ENCODE measurements at places on chromosomes 4 and X.

- DNase-seq, result no peak
Measured at GRCh38 chrX:38558686-38559085, 2.7 kb upstream of the TSPAN7 start.

GRCh38 chrX:41723826-41724225, at the start of gene GPR82:
TSS of gene GPR82 (plus strand) at chrX:41724181. CDS start at chrX:41727027, 2,846 bp downstream.
- DNase-seq, result no peak

DNA sequence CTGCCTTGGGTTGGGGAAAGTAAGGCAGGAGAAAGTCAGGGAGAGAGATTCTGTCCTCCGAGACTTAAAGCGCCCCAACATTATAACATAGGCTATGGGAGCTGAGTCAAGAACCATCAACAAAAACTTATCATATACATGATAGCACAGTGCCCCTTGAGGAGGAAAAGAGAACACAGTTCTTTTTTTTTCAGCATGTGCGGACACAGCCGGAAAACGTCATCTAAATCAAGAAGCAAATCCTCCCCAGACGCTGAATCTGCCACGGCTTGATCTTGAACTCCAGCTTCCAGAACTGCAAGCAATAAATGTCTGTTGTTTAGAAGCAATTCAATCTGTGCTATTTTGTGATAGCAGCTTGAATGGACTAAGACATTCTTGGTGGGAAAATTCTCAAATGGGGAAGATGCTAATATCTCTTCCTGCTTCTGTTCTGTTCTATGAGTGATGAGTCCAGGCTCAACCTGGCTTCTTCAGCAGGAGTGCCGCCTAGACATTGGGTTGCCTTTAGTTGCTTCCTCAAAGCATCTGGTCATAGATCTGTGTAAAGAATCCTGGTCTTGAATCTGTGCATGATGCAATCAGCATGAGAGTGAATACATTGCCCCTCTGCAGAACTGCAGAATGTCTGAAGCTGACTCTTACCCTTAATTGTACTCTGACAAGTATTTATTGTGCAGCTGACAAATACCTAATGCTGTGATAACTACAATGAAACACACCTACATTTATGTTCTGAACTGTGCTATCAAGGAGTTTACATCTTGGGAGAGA, 549.8 kb upstream of the PRKX start:
- DNase-seq, result no peak

- DNase-seq, result no peak
Measured at GRCh38 chr4:1050486-1051213, 39.2 kb downstream of the FGFRL1 start.

DNA sequence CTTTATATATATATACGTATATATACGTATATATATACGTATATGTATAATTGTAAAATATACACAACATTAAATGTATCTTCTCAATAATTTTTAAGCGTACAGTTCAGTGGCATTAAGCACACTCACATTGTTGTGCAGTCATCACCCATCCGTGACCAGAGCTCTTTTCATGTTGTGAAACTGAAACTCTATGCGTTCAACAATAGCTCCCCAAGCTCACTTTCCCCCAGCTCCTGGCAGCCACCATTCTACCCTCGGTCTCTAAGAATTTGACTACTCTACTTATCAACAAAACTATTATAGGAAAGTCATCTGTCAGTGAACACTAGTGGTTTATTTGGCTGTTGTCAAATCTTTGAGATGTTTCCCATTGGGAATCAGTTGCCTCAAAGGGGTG, 621.8 kb upstream of the GALNT7 start:
- DNase-seq, result no peak

DNA sequence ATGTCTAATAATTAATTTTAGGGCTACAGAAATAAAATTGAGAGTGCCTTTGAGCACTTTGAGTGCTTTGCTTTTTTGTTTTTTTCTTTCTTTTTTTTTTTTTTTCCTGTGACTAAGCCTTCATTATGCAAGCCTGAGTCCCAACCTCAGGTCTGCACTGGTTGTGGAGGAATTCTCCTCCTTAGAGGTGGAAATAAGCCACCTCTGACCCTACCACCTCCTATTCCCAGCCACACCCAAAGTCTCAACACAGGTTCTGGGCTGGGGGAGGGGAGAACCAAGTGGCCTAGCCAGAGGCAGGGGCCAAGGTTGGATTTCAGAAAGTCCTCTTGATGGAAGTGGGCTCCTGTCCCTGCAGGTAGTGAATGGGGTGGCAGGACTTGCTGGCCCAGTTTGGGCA, 180.2 kb downstream of the ARAP2 start:
- DNase-seq, result no peak

GRCh38 chr4:110622841-110623717, at the start of gene PITX2:
TSS of gene PITX2 (minus strand) at chr4:110623077. CDS start at chr4:110622460, 617 bp downstream.
- no peak for DNase-seq

DNA sequence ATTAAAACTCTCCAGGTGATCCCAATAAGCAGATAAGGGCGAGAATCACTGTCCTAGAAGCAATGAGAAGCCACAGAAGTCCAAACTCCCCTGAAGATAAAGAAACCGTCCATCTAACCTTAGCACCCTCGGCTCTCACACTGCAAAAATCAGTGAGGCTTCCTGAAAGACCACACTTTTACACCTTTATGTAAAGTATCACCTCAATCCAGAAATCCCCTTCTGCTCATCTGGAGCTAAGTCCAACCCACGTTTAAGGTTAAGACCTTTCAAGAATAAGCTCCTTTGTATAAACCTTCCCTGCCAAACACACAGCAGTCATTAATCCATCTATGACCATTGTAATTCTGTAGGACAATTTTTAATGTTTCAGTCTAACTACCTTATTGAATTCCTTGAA, 41.7 kb downstream of the LIN54 start:
- no peak for DNase-seq

- no peak for DNase-seq
Measured at GRCh38 chr4:174012135-174012885, 271.2 kb downstream of the FBXO8 start.

- DNase-seq, result peak; percentile 69
Measured at GRCh38 chrX:51892921-51893745, at the start of gene MAGED1. TSS of gene MAGED1 (plus strand) at chrX:51893623. CDS start at chrX:51894305, 682 bp downstream.

DNA sequence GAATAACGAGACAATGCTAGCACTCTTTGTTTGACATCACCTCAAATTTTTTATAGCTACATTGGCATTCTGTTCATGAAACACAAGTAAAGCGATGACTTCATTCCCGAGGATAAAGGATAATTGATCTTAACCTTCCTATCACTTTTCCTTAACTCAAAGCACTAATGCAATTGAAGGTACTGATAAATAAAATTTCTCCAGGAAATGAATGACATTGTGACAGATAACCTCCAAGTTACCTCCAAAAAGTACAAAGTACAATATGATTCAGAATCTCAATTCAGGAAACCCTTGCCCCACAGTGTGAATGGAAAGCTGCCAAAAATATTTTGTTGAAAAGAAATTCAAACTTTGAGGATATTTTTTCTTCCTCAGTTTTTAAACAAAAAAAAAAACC, 1.8 kb downstream of the PRSS12 start:
- DNase-seq, result no peak

GRCh38 chr4:150855981-150856510, 159.0 kb downstream of the LRBA start:
- no peak for DNase-seq

DNA sequence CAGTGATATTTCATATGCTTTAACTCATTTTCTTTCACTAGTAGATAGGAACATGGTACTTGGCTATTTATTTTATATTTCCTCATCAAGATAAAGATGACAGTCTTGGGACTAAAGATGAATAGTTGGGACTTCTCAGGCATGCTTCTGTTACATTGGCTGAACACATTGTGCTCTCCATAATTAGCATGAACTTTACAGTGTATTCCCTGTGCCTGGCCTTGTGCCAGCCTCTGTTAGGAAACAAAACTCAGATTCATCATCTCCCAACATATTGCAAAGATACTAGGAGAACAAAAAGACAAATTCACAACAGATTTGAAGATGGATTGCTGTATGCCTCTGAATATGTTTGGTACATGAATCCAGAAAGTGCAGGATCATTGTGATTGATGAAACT, 26.4 kb downstream of the GRIA2 start:
- no peak for DNase-seq

DNA sequence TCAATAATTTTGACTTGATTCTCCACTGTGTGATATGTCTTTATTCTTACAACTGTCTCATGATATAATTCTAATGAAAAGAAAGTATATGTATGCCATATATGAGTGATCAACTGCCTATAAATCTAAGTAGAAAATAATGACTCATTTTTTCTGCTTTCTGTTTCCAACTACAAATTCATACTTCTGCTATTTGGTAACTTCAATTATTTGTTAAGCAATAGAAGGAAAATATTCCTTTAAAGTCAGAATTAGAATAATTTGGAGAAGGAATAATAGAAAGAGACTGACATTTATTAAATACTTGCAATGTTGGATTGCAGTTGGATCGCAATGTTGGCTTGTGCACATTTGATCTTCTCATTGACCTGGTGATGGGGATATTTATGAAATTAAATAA, 204.2 kb upstream of the PACRGL start:
- no peak for DNase-seq

DNA sequence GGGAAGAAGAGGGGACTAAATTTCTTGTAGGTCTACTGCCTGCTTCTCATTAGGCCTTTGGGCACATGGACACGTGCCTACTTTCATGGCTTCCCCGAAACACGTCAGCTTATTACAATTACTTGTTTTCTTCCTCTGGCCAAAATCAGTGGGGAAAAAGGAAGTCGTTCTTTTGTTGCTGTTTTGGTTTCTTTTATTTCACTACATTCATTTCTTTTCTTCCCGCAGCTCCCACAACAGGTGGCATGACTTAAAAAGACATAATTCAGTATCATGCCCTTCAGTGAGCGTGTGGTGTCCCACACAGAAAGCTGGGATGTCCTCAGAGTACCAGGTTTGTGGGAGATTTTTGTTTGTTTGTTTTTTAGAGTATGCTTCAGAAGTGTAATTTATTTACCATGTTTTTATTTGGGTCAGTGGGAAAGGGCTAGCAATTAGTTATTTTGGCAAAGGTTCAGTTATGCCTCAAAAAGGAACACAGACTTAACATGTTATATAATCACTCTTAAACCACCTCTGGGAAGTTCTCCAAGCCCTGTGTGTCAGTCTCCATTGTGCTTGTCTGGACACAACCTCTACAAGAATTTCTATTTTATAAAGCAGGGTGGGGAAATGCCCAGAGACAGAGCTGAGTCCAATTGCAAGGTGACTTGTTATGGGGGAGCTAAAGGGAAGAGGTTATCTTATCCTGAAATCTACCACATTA, 44.2 kb upstream of the SPRY1 start:
- no peak for DNase-seq

- DNase-seq, result no peak
Measured at GRCh38 chrX:21374994-21375707, 933 bp downstream of the CNKSR2 start.

- DNase-seq, result peak; percentile 8
Measured at GRCh38 chr4:101790521-101791181, at the start of gene BANK1. TSS of gene BANK1 (plus strand) at chr4:101790730. CDS start at chr4:101790881, 151 bp downstream.

Data from activated effector memory CD4-positive, alpha-beta T cell treated with Interleukin-2 at 50 U/mL for 16 hours (primary cell).